ENCODE measurements at places on chromosomes 12 and 14.
A peak's percentile ranks its signal among the peaks of the same experiment; 100 is the strongest.

GRCh38 chr12:115474539-115475353 lies 790.8 kb upstream of the TBX3 start:
- DNase-seq = no peak

DNA sequence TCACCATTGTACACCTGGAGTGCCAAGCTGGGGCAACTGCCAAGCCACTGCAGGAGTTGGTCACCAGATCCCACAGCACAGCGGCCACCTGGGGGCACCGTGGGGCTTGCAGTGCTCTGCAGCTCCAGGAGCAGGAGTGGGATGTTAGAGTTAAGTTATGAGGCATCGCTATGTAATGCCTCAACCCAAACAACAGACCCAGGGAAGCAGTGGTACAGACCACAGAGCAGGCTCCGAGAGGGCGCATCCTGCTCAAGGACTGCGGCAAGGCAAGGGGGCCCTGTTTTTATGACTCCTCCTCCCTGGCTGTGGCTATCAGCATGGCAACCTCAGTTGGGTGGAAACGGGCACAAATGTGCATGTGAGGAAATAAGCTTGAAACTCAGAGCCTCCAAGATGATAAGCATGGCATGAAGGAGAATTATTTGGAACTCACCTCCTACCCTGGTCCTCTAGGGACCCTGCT lies 63.1 kb downstream of the ARL6IP4 start:
- peak; percentile 72 for DNase-seq

DNA sequence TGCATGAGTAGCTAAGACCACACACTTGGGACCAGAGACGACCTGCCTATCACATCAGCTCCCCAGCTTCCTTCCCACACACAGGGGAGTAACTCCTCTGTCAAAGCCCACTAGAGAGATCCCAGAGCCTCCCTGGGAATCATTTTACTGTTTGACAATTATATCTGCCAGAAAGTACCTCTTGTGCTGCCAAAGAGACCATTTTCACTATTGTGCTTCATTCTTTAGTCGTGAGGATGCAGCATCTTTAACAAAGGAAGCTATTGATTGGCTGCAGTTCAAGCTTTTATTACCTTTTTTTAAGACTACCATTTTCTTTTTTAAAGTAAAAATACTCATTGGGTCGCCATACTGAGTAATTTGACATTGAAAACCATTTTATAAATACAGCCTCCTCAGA lies 194.5 kb upstream of the RGS6 start:
- DNase-seq = no peak

- no peak for DNase-seq
Observed at GRCh38 chr12:62258941-62259630, 1.1 kb upstream of the USP15 start.

DNA sequence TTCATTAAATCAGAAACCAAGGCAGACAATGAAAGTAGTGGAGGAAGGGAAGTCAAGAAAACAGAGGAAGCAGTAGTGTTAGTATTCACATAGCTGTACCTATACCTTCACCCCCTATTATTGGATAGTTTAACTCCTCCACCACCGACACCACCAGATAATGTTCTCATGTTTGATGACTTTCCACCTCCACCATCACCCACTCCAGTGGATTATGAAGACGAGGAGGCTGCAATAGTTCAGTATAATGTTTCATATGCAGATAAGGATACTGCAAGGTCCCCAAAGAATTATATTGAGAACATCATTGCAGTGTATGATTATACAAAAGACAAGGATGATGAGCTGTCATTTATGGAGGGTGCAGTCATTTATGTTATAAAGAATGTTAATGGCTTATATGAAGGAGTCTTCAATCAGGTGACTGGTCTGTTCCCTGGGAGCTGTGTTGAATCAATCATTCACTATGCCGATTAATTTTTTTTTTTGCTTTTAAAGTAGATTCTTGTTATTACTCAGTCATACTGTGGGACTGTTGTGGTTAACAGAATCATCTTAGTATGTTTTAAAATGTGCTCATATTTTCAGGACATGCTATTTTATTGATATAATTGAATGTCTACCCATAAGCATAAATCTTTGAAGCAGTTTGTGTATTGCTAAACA lies 32.2 kb upstream of the KTN1 start:
- no peak for DNase-seq
